ENCODE measurements at places on chromosomes 3 and 15.

DNA sequence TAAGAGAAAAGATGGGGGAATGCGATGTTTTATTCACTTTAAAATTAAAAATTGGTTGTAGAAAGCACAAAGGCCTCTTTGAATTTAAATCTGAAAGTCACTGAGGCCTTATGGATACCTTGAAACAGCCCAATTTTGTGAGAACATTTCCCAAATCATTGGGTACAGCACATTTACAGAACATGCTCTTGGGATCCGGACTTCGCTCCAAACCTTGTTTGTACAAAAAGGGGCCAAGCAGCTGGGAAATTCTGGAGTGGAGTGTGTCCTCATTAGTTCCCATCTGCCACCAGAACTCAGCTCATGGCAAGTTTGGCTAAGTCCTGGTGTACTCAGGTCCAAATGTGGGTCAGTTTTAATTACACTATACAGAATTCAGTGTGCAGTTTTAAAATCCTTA, 254.2 kb downstream of the ZBTB20 start:
- DNase-seq, result no peak

DNA sequence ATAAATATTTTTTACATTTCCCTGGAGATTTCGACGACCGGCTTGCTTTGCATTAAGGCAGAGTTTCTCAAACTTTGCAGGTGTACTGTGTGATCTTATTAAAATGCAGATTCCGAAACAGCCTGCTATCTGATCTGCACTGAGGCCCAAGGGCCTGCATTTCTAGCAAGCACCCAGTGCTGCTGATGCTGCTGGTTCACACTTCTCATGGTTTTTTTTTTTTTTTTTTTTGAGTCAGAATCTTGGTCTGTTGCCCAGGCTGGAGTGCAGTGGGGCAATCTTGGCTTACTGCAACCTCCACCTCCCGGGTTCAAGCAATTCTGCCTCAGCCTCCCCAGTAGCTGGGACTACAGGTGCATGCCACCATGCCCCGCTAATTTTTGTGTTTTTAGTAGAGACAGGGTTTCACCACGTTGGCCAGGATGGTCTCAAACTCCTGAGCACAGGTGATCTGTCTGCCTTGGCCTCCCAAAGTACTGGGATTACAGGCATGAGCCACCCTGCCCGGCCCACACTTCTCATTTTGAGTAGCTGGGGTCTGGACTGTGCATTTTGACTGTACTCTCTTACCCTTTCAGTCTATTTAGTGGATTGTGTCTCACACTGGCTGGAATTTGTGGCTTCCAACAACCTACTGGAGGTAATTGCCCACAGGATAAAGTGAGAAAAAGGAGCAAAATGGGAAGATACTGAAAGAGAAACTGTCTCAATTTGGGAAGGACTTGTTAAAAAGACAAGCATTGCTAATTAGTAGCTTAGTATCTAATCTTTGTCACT, 94.1 kb downstream of the ITPR1 start:
- DNase-seq, result no peak

DNA sequence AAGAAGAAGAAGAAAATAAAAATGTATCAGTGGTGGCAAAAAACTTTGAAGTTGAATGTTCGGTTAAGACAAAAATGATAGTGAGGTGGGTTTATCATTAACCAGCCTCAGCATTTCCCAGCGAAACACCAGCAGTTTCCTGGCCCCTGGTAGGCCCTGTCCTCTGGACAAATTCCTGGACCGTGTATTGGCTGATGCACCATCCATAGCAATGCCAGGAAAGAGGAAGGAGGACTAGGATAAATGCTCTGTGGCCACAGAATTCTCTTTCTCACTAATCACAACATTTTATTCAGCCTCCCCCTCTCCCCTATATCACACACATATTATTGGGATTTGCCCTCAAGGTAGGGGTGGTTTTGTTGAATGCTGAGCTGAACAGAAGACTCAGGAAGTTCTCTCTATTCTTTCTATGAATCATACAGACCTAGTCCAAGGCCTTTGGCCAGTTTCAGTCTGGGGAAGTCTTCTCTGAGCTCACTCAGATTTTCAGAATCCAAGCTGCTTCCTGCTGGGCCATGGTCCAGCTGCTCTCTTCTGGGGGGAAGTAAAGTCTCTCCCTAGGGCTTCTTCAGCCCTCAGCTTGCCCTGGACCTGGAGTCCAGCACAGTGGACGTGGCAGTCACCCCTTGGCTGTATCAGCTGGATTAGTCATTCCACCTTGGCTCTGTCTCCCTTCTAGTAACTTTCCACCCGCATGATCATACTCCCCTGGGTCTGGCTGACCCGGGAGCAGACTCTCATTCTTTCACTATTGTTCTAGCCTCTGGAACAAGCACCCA, 27.6 kb downstream of the SLC28A1 start:
- no peak for DNase-seq

GRCh38 chr15:94749811-94750617, 518.7 kb downstream of the MCTP2 start:
- no peak for DNase-seq

DNA sequence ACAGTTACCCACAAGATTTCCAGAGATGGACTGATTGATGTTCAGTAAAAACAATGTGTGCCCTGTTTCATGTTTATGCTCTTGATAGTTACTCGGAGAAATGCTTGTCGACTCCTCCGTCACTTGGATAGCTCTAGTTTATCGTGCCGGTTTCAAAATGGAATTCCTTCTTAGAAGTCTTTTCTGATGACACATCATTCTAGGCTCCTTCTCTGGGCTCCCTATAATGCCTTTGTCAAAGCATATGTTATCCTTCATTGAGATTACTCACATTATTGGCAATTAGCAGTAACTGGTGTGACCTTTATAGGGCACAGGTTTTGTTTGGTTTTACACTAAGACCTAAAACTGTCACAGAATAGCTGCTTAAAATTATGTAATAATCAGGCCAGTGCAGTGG, 201.8 kb downstream of the CNTN6 start:
- DNase-seq, result no peak

DNA sequence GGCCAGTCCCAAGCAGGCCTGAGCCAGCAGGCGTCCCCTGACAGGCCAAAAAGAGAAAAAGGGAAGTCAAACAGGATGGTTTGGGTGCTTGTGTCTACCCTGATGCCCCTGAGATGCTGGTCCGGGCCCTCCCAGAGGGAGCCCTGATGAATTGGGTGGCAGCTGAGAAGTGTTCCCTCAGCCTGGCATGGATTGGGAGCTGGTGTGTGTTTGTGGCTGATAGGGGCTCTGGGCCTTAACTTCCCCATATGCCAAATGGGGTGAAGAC, 1.4 kb downstream of the FBLN2 start:
- no peak for DNase-seq

GRCh38 chr3:117400303-117400702, 690.7 kb downstream of the TUSC7 start:
- no peak for DNase-seq

DNA sequence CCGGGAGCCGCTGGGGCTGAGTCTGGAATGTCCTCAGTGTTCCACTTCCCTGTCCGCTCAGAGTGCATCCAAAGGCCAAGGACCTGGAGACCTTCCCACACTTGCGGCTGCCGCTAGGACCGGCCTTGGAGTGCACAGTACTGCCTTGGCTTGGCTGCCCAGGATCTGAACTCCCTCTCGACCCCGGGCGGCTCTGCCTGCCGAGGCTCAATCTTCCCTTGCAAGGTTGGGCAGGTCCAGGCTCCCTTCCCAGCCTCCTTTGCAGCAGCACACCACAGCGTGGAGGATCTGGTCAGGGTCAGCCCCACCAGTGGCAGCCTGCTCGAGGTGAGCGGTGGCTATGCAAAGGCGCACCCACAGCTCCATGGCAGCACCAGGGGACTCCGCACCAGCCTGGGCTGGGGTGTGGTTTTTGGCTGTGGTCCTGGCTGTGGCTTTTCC, 69.2 kb downstream of the PLXNA1 start:
- DNase-seq, result no peak

DNA sequence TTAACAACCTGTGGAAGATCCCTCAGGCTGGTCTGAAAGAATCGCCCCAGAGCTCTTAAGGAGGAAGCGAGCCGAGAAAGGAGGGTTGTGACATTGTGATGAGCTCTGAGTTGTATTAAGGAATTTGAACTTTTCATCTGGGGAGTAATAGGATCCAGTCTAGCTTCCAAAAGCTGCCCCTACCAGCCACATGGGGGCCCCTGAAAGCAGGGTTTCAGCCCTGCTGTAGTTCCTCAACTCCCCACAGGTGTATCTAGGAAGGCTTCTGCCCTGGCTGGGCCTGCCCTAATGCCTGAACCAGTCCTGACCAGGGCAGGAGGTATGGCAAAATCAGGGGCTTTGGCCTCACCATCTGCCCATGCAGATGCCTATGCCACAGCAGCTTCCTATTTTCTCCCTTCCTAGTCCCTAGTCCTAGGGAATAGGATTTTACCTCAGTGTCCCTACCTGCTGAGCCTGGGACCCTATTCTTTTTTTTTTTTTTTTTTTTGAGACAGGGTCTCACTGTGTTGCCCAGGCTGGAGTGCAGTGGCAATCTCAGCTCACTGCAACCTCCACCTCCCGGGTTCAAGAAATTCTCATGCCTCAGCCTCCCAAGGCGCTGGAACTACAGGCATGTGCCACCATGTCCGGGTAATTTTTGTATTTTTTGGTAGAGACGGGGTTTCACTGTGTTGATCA, 5.0 kb upstream of the AP3S2 start:
- DNase-seq, result peak; percentile 29

DNA sequence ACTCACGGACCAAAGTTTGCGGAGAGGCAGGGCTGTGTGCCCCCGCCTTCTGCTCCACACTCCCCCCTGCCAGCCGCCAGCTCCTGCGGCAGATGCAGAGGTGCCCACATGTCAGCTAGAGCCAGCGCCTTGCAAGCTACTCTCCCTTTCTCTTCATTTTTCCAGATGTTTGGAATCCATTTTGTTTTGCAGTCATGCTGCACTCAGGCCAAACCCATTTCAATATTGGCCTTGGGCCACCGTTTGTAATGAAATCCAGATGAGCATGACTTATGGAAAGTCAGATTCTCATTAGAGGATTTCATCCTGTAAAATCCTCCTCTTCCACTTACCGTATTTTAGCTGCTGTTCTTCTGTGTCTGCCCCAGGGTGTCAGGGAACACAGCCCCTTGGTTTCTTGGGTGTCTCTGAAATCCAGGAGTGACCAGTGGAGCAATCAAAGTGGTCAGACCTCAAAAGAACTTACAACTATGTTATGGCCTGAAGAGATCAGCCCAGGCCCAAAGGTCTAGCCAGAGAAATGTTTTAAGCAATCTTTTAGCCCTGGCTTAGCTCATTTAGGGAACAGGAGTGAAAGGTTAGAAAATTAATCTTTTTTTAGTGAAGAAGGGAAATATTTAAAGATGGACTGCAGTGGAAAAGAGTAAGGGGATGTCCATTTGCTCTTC, 65.8 kb downstream of the AAGAB start:
- DNase-seq, result no peak

DNA sequence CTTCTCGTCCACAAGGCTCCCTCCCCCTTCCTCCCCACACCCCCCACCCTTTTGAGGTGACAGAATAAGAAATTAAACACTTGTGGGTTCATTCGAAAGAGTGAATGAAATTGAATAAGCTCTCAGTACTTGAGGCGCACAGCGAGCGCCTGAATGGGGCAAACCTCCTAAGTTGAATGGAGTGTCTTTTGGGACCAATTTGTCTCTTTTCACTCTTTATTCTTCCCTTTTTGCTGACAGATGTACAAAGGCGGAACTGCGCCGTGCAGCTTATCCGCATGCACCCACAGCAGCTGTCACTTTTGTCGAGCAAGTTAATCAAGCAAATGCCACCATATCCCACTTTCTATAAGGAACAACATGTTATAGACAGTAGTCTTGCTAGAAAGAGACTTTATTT, 47.9 kb upstream of the FEZF2 start:
- no peak for DNase-seq

DNA sequence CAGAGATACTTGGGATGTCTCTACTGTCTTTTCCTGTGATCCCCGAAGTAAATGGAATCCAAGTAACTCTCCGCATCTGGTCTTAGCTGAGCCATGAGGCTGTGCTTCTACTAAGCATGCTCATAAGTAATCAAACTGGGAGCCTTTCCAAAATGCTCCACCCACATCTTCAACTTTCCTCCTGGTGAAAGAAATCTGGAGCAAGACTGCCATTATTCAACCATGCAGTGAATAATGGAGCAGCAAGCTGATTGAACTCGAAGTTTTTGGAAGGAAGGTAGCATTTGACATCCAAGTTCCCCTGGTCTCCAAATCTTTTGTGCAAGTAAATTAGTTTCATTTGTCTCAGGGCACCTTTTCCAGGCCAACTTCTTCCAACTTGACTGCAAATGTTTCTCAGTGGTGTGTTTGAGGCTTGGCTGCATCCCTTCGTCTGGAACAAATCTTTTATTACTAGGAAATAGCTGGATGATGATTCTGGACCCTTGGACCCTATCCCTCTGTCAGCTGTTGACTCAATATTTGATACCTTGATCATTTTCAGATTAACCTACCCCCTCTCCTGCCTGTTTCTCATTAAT, 19.4 kb downstream of the GXYLT2 start:
- no peak for DNase-seq

- no peak for DNase-seq
Measured at GRCh38 chr3:112672716-112673541, 32.0 kb upstream of the CCDC80 start.

GRCh38 chr3:146308682-146309081, 57.8 kb upstream of the PLSCR4 start:
- DNase-seq, result no peak

DNA sequence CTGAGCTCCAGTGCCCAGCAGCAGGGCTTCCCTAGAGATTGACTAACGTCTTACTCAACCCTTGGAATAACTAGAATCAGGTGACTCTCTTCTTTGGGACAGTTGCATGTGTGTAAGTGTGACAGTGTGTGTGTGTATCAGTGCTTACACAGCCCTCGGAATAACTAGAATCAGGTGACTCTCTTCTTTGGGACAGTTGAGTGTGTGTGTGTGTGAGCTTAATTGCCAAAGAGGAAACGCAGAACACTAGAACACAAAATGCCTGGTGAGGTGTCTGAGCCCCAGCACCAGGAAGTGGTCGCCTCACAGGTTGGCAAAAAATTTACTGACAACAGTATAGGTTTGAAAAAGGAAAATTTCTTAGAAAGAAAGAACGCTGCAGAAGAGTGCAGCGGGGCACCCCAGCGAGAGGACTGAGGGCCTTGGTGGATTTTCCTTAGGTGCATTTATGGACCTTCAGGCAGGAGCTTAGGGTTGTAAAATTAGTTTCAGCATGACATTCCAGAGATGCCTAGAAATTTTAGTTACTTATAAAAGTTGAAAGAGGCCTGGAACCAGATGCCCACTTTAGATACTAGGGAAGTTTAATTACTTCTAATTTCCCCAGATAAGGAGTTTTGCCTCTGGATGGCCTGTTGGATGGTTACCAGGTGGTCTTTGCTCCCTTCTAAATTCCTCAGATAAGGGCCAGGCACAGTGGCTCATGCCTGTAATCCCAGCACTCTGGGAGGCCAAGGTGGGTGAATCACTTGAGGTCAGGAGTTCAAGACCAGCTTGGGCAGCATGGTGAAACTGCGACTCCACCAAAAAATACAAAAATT, 3.7 kb upstream of the WDR82 start:
- peak; percentile 38 for DNase-seq

DNA sequence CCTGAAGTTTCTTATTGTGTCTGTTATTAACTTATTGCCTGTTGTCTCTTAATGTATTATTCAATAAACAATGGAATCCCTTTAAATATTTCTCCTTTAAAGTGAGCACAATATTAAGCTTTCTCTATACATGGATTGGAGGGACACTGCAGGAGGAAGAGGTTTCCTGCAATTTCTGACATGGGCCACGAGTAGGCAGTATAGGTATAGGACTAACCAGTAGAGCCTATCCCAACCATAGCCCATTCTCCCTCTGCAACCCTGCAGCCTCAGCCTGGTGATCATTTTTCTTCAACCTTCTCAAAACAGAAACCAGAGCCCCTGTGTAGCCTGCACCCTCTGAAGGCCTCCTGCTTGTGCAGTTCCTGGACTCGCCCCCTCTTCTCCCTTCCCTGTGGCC, 124.8 kb downstream of the NEK10 start:
- DNase-seq, result no peak

- peak; percentile 35 for DNase-seq
Measured at GRCh38 chr3:17442332-17443049, 299.9 kb downstream of the TBC1D5 start.
